ENCODE measurements at places on chromosomes 12 and 14.

DNA sequence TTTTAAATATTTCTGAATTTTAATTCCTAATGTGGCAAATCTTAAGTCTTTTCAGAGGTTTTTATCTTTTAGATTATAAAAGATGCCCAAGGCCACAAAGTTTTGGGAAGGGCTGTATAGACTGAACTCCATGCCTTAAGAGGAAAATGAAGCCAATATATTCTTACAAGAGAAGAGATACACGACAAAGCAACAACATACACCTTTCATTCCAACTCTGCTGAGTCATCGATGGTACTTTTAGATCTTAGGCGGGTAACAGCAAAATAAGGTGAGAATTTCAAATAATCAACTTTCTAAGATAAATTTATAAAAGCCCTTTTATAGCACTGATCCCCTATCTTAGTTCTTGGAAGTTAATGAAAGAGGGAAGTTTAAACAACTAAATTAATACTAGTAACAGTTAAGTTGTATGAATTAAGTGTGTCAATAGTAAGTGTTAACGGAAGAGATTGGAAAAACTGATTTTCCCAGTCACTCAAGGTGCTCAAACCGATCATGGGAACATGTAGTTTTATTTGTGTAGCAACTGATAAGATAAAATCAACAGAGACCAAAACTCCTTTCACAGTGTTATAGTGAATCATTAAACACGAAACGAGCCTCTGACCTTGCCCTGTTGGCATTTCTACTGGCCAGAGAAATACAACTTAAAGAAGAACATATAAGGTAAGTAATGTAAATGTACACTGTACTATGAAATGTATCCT, 18.8 kb upstream of the PIK3C2G start:
- no peak for DNase-seq

DNA sequence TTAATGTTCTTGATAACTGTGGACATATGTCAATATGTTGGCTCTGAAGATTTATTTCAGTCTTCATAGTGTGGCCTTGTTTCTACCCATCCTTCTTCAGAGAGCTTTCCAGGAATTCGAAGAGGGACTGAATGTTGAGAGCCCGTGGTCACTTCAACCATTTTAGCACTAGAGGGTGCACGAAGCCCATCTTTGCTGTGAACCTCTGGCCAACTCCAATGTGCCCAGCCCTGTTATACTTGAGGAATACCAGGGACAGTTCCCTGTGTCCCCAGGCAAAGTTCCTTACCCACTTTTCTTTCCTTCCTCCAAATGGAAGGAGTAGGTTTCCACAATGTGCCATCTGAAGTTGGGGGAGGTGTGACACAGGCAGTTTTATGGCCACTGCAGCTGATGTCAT, 603.5 kb downstream of the RPL10L start:
- no peak for DNase-seq

GRCh38 chr12:79983492-79983891, 48.6 kb upstream of the PPP1R12A start:
- no peak for DNase-seq

- DNase-seq, result no peak
Measured at GRCh38 chr14:61329478-61330051, 8.2 kb downstream of the PRKCH start.

DNA sequence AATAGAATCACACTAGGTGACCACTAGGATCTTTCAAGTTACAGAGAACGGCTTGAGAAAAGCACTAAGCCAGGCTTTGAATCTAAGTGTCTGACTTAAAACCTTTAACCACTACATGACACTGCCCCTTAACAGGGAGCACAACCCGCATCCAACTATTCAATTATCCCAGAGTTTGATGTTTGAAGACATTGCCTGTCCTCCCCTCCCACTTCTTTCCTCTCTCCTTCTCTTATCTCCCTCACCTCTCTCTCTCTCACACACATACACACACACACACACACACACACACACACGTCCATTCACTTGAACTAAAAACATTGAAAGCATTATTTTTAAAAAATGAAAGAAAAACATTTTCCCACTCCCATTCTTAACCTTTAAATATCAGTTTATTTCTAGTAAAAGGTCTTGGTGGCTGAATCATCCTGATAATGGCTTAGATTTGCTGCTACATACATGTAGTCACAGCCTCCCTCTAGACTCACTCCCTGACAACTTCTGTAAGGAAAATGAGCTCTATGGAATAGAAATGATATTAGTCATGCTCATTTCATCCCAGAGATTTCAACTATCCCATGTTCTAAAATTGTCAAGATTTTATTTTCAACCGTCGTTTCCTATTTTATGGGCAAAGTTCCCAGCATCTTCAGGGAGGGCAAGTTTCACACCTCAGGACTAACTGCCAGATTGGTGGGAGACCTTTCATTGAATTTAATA, 53.5 kb upstream of the RAP1B start:
- no peak for DNase-seq

DNA sequence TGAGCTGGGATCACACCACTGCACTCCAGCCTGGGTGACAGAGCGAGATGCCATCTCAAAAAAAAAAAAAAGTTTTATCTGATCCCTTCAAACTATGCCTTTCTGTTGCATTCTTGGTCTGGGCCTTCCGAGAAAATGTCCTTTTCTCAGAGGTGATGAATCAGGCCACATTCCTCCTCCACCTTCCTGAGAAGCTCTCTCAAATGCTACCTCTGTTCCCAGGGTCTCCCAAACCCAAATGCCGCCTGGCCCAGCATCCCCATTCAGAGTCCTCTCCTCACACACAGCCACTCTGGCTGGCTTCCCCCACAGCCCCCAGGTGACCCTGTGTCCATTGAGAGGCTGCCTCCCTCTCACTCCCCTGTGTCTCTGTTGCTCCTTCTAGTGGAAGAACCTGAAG, 19.7 kb upstream of the TMED10 start:
- no peak for DNase-seq
